ENCODE measurements at places on chromosomes 12 and 14.
A peak's percentile ranks its signal among the peaks of the same experiment; 100 is the strongest.

DNA sequence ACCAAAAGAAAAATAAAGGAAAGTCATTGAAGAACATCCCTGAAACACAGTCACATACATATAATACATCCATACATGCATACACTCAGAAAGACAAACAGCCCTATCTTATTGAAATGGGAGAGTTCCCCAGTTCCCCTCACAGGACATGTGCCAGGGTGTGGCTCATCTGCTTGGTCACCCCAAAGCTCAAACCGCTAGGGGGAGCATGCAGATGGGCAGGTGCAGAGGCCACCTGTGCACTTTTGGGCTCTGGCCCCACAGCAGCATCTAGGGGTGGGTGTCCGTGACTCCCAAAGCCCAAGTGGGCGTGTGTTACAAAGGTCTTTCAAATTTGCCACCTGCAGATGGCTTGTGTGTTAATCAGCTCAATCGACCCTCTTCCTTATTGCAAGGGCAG lies 75.2 kb downstream of the CMAS start:
- peak; percentile 34 for DNase-seq

GRCh38 chr12:108691998-108692808 lies 39.1 kb downstream of the CORO1C start:
- no peak for DNase-seq

- no peak for DNase-seq
Observed at GRCh38 chr12:89648211-89648930, 60.3 kb downstream of the ATP2B1 start.

DNA sequence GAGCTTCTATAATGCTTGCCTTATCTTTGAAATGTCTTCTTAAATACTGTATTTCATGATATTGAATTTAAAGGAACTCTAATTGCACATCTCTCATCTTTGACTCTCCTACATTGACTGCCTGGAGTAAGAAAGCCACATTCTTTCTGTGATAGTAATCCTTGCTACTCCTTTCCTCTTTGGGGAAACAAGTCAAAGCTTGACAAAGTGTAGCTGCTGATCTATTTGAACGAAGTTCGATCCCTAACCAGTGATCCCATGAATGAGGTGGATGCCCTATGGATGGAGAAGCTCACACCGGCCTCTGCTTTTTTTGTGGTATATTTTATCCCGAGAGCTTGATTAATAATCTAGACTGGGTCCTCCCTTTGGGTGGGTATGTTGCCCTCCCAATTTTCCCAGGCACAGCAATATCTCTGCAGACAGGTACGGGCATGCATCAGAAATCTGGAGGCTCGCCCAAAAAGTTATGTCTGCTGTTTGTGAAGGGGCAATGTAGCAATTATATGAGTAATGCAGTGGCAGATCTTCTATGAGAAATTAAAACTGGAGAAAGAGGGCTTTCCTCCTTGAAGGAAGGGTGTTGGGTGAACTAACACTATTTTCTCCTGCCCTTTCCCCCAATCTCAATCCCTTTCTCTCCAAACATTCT lies 163.0 kb upstream of the FRMD6 start:
- DNase-seq, result no peak

- DNase-seq, result peak; percentile 76
Observed at GRCh38 chr12:57816855-57817151, 1.7 kb downstream of the AVIL start.

GRCh38 chr12:66066929-66067523 lies 63.5 kb downstream of the LLPH start:
- DNase-seq, result no peak

DNA sequence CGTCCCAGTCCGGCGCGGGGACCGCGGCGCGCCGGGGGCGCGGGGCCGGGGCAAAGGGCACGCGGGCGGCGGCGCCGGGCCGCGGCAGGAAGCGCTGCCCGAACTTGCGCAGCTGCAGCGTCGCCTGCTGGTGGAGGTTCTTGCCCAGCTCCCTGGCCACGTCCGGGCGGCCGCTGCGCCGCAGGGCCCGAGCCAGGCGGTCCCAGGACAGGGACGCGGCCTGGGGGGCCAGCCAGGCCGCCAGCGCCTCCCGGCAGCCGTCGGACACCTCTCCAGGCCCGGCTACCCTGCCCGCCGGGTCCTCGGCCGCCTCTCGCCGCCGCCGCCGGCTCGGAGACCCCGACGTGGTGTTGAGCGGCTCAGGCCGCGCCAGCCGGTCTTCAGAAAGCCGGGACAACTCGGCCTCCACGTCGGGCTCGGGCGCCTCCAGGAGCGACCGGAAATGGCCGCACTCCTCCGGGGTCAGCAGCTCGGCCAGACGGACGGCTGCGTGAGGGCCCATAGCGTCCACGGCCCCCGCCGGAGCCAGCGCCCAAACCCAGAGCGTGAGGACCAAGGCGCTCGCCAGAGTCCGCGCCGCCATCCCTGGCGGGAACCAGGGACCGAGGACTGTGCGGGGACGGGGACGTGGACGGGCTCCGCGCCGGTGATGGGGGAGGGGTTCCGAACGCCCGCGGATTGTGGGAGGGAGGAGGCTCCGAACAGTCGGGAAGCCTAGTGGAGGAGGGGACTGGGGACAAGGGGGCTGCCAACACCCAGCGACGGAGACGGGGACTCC lies 34.0 kb downstream of the FIGNL2 start:
- DNase-seq, result peak; percentile 94

- no peak for DNase-seq
Observed at GRCh38 chr12:93803424-93803807, 126.2 kb downstream of the CRADD start.

DNA sequence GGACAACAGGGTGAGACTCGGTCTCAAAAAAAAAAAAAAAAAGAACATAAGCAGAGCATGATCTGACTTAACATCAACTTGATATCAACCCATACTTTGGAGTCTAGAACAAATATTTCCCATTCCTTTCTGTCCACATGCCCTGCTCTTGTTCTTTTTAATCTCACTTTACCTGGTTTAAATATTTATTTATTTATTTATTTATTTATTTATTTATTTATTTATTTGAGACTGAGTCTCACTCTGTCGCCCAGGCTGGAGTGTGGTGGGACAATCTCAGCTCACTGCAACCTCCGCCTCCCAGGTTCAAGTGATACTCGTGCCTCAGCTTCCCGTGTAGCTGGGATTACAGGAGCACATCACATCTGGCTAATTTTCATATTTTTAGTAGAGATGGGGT lies 19.6 kb upstream of the LRP6 start:
- DNase-seq, result no peak

DNA sequence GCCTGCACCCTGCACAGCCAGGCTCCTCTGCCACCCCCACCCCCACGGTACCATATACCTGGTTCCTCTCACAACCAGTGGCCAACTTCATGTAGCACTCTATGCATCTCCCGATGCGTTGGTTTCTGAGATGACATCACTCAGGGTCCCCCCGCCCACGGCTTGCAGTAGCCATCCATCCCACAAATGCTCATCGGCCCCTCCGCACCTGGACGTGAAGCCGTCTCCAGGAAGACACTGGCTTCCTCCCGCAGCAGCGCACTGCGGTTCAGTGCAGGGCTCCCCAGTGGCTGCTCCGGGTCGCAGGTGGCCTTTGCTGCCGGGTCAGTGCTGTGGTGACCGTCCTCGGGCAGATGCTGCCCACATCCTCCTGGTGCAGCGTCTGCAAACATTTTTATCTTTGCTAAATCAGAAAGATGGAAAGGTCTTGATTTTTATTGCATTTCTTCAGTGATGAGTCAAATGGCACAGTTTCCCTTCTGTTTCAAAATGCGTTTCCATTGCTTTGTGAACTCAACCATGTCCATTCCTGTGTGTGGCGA lies 27.5 kb upstream of the MMP17 start:
- DNase-seq, result no peak

- DNase-seq, result no peak
Observed at GRCh38 chr14:47153746-47154145, 502.2 kb upstream of the RPL10L start.

DNA sequence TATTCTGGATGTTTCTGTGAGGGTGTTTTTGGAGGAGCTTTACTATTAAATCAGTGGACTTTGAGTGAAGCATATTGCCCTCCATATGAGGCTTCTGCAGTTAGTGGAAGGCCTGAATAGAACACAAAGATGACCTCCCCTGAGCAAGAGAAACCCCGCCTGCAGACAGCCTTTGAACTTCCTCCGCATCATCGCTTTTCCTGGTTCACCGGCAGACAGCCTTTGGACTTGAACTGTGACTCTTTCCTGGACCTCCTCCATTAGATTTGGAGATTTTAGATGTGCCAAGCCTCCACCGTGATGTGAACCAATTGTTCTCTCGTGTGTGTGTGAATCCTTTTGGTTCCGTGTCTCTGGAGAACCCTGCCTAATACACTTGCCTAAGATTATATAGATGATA lies 208.4 kb downstream of the EFCAB11 start:
- DNase-seq, result no peak

DNA sequence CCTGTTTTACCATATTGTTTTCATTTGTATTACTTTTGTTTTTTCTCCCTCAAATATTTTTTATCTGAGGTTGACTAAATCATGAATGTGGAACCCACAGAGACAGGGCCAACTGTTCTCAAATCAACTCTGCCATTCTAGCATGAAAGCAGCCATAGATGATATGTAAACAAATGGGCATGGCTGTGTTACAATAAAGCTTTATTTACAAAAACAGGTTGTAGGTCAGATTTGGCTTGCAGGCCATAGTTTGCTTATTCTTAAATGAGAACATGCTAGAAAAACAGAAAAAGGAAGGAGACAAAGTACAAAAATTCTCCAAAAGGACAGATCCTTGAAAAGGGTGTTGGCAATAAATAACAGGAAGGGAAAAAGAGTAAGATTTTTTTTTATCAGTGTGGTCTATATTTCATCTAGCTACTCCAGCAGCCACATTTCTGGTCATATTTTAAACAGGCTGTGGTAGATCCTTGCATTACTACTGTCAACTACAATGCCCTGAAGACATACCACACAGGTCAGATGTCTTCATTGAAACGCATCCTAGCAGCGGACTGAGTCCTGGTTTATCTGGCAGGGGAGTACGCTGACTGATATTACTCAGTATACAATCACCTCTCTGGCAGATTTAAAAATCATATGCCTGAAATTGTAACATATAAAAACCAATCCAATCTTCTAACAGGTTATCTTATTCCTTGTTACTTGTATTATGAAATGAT lies 42.9 kb downstream of the SPPL3 start:
- no peak for DNase-seq

DNA sequence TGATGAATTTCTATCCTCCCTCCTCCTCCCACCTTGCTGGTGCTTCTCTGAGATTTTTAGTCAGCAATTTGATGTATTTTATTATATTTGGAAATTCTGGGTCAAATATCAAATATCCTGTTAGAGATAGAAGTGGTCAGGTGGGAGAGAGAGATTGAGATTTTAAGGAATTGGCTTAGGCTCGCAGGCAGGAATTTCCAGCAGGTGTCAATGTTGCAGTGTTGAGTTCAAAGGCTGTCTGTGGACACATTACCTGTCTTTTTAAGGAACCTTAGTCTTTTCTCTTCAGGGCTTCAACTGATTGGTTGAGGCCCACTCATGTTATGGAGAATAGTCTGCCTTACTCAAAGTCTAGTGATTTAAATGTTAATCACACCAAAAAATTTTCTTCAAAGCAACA lies 457.3 kb downstream of the FLRT2 start:
- DNase-seq, result no peak

GRCh38 chr12:72872238-72872887 lies 600.2 kb downstream of the TRHDE start:
- no peak for DNase-seq

DNA sequence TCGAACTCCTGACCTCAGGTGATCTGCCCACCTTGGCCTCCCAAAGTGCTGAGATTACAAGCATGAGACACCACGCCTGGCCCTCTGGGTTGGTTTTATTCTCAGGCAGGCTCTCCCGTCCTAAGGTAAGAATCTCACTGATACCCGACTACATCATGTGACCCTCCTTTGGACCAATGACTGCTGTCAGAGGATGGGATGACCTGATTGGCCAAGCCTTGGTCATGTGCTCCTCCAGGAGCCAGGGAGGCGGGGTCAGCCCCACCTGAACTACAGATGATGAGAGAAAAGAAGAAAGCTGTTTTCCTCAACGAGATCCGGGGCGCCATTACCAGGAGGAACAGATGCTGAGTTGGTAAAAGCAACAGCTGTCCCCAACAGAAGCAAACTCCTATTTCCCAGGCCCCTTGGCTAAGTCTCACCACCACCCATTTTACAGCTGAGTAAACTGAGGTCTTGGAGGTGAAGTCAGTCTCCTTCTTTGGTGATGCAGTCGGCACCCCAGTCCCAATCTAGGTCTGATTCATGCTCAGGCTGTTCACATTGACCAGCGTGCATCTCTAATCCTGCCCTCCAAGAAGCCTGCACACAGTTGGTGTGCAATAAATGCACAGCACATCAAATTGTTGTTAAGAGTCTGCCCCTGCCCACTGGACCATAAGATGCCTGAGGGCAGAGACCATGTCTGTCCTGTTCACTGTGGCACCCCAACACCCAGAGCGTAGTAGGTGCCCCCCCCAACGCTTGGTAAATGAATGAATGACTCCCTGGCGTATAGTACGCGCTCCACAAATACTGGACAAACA lies 118.8 kb downstream of the SCARB1 start:
- no peak for DNase-seq

- no peak for DNase-seq
Observed at GRCh38 chr14:92252323-92252722, 70.6 kb upstream of the SLC24A4 start.

- DNase-seq, result peak; percentile 68
Observed at GRCh38 chr12:123531091-123531490, 2.4 kb downstream of the RILPL1 start.

DNA sequence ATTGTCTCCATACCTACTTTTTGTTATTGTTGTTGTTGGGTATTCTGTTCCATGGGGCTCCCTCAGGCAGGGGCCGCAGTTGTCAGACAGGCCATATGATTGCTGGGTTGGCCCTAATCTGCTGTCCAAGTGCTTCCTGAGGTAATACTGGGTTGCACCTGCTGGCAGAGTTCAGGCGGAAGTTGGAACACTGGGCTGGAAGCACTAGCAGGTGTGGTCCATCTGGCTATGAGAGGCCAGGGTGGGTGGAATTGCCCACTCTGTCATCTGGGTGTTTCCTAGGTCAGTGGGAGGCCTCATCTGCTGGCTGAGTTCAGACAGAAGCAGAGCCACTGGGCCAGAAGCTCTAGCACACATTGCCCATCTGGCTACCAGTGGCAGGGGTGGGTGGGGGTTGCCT lies 81.3 kb upstream of the NID2 start:
- no peak for DNase-seq

- no peak for DNase-seq
Observed at GRCh38 chr12:14782756-14783155, 20.5 kb downstream of the WBP11 start.

GRCh38 chr14:100239211-100239839 lies 381 bp downstream of the YY1 start:
- DNase-seq, result peak; percentile 77

GRCh38 chr14:72752034-72752412 lies 141.9 kb downstream of the DPF3 start:
- DNase-seq, result no peak

DNA sequence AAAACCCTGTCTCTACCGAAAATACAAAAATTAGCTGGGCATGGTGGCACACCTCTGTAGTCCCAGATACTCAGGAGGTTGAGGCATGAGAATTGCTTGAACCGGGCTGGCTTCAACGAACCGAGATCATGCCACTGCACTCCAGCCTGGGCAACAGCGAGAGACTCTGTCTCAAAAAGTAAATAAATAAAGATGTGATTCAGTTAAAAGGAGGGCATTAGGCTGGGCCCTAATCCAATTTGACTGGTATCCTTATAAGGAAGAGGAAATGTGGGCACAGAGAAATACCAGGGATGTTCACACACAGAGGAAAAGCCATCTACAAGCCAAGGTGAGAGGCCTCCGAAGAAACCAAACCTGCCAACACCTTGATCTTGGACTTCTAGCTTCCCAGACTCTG lies 10.1 kb upstream of the DCAF4 start:
- no peak for DNase-seq
